ENCODE measurements at places on chromosomes 1 and 21. TPM values are rescaled to one million over a fixed set of nuclear protein-coding genes. Genes with fewer than 3 reads are reported as not detected.

- no peak for DNase-seq
Observed at GRCh38 chr21:39644062-39644560, 31.4 kb downstream of the B3GALT5 start.

DNA sequence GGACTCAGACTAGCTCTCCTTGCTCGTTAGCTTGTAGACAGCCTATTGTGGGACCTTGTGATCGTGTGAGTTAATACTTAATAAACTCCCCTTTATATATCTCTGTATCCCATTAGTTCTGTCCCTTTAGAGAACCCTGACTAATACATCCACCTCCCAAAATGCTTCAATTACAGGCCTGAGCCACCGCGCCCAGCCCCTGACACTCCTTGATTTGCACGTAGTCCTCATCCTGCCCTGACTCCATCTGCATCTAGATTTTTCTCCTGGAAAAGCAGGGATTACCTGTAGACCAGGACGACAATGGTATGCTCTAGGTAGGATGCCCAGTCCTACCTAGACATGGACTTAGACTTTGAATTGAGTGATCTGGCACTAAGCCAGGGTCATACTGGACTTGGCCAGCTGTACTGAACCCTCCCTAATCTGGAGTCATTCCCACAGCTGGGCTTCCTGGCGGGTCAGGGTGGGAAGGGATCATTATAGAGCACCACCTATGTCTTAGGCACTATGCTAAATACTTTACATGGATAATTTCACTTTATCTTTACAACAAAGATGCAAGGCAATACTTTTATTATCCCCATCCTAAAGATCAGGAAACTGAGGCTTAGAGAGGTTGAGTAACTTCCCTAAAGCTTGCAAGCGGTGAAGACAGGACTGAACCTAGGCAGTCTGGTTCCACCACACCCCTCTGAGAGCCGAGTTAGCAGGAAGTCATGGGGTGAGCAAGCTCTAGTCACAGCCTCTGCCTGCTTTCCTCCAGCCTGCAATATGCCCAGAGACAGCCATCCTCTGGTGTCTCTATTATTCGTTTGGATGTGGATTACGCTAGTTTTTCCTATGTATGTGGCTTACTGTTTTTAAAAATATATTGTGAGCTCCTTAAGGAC, 89.4 kb downstream of the DTL start:
- no peak for DNase-seq

GRCh38 chr1:230142608-230143210, 75.7 kb downstream of the GALNT2 start:
- DNase-seq = no peak

- DNase-seq = no peak
Observed at GRCh38 chr1:96464066-96464465, 257.5 kb upstream of the PTBP2 start.

- DNase-seq = no peak
Observed at GRCh38 chr1:110945626-110946025, 18.1 kb downstream of the LRIF1 start.

- peak; percentile 87 for DNase-seq
Observed at GRCh38 chr1:16172964-16173446, 17.1 kb upstream of the EPHA2 start.

GRCh38 chr1:100795646-100795985, 76.1 kb downstream of the VCAM1 start:
- no peak for DNase-seq

DNA sequence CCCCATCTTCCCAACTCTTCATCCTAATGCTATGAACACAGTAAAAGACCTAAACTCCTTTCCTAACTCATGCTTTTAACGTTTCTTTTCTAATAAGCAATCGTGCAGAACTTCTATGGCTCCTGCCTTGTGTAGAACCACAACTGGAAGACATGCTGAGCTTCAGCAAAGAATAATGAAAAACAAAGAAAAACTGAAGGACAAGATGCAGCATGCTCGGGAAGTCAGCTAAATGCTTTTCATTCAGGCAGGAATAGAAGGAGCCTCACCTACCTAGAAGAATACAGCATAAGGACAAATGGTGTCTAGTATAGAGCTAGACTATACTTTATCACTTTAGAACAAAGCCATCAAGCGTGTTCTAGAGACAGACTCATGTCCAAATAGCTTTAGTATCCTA, 45.9 kb downstream of the LUZP1 start:
- DNase-seq = no peak

PLA2G2D gene
- not detected for total RNA-seq
